ENCODE measurements at places on chromosomes 16 and 17. TPM values are rescaled to one million over a fixed set of nuclear protein-coding genes. Genes with fewer than 3 reads are reported as not detected.

GRCh38 chr17:18108401-18109312 is at the start of gene MYO15A:
Gene MYO15A (plus strand): TSS chr17:18108756. CDS start chr17:18118801, 10,045 bp downstream.
- DNase-seq: no peak

The PERCC1 gene
- not detected for total RNA-seq

The CPHXL2 gene
- not detected for total RNA-seq

The CTRB1 gene
- total RNA-seq: 15.0 TPM

The GPR139 gene
- not detected for total RNA-seq

DNA sequence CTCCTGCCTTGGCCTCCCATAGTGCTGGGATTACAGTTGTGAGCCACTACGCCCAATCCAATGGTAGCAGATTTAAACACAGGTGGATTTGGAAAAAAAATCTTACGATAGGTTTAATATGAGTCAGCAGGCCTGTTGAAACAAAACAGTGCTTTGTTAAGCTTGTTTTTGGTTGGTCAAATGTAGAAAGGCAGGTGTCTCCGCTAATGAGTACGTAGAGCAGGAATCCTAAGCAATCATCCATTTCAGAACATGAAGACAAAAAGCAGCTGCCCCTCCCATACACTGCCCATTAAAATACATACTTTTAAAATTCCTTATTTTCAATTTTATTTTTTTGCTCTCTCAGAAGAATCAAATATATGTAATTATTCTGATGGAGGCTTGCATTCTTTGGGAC is 1.9 kb upstream of the WWOX start:
- DNase-seq: no peak

DNA sequence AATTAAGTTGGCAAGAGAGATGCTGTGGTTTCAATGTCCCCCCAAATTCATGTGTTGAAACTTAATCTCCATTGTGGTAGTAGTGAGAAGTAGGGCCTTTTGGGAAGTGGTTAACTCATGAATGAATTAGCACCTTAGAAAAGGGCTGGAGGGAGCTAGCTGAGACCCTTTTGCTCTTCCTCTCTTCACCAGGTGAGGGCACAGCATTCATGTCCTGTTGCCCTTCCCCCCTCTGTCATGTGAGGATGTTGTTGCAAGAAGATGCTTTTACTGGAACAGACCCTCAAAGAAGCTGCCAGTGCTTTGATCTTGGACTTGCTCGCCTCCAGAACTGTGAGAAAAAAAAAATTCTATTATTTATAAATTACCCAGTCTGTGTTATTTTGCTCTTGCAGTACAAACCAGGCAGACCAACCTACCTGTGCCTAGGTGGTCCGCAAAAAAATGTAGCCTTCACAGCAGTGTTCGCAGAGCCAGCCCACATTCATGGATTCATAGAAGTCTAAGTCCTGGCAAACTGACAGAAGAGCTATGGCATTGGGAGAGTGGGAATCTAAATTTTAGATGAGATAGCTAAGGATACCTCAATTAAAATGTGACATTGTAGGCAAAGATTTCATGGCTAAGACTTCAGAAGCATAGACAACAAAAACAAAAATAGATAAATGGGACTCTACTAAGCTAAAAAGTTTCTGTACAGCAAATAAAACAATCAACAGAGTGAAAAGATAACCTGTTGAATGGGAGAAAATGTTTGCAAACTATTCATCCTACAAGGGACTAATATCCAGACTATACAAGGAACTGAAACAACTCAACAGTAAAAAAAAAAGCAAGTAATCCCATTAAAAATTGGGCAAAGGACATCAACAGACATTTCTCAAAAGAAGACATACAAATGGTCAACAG is 32.0 kb upstream of the ABCA5 start:
- no peak for DNase-seq

DNA sequence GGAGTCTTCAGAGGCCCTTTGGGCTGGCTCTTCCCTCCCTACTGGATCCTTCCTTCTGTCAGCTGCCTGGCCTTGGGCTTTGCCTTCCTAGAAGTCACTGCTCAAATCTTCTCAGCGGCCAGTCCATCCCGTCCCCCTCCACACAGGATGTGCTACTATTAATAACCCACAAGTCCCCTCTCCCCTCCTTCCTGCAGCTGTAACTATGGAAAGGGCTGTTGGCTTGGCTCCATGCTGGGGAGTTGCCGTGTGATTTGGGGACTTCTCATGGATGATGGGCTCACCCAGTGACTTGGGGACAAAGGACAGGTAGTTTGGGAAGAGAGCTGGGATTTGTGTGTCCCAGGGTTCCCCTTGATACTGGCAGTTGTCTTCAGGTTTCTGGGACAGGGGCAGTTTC is 19.4 kb downstream of the TMEM94 start:
- DNase-seq: no peak

The PSMC3IP gene
- 5.1 TPM for total RNA-seq

- no peak for DNase-seq
These were observed 26.7 kb downstream of the ITGAL start for GRCh38 chr16:30499284-30499683.

The KRT27 gene
- total RNA-seq: not detected

The TBX6 gene
- total RNA-seq: 3.7 TPM

- DNase-seq: no peak
These were observed 59.5 kb upstream of the IRX3 start for GRCh38 chr16:54346041-54346440.

- no peak for DNase-seq
These were observed 5.6 kb upstream of the RNPS1 start for GRCh38 chr16:2273484-2273883.

- DNase-seq: no peak
These were observed 1.3 kb upstream of the ZNF821 start for GRCh38 chr16:71885261-71885650.

The MAP2K6 gene
- total RNA-seq: 20.1 TPM
